ENCODE measurements at places on chromosomes 12 and 14.

DNA sequence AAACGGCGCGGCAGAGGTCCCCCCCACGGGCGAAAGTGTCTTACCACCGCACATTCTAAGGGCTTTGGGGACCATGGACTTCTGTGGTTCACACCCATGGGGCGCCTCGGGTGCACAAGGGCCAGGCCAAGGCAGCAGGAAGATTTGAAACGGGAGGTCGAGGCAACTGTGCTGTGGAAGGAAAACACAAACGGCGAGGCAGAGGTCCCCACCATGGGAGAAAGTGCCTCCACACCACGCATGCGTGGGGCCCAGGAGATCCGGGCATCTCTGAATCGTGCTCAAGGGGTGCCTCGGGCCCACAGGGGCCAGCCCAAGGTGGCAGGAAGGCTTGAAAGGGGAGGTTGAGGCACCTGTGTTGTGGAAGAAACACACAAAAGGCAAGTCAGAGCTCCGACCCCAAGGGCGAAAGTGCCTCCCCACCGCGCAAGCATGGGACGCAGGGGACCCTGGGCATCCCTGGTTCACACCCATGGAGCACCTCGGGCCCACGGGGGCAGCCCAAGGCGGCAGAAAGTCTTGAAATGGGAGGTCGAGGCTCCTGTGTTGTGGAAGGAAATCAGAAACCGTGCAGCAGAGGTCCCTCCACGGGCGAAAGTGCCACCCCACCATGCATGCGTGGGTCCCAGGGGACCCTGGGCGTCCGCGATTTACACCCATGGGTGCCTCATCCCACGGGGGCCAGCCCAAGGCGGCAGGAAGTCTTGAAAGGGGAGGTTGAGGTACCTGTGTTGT is 371.0 kb downstream of the ALG10 start:
- peak; percentile 37 for DNase-seq

DNA sequence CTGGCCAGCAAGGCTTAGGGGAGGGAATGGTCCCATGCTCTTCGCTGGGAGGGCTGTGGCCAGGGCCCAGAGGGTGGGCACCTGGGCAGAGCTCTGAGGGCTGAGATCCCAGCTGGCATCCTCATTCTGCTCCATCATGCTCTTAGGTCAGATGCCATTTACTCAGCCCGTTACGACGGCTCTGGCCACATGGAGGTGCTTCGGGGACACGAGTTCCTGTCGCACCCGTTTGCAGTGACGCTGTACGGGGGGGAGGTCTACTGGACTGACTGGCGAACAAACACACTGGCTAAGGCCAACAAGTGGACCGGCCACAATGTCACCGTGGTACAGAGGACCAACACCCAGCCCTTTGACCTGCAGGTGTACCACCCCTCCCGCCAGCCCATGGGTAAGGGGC is 30.8 kb upstream of the LRP1-AS start:
- DNase-seq: no peak

- no peak for DNase-seq
Measured at GRCh38 chr14:55724736-55725135, 144.7 kb downstream of the KTN1 start.

- DNase-seq: no peak
Measured at GRCh38 chr14:70779667-70780066, 29.6 kb downstream of the MAP3K9 start.

DNA sequence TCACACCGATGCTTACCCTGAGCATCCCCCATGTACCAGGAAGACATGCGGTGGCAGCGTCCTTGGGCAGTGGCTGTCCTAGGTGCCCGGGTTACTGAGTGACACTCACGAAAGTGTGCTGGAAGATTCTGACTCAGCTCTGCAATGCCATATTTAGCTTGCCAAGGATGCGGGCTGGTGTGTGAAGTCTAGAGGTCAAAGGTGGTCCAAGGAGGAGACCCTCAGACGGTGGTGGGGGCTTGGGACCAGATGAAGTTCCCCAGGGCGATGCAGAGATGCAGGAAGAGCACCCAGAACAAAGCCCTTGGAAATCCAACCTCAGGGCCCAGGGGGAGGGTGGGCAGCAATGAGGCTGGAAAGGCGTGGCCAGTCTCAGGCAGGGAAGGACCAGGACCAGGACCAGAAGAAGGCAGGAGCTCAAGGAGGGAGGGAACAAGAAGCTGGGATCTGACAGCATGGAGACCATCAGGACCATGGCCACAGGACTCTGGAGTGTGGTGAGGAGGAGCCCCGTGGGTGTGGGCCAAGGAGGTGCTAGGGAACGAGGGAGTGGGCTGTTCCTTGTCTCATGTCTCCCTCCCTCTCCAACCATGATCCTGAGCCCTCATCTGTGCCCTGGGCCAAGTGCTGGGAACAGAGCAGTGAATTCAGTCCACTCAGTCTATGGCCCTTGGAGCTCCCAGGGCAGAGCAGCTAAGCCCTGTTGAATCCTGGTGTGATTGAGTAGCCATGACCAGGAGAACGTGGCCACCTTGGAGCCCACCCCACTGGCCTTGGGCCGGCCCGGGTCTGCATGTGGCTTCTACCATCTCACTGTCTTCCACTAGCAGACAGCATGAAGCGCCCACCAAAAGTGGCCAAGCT is 310.1 kb upstream of the DIO3 start:
- DNase-seq: peak; percentile 28

DNA sequence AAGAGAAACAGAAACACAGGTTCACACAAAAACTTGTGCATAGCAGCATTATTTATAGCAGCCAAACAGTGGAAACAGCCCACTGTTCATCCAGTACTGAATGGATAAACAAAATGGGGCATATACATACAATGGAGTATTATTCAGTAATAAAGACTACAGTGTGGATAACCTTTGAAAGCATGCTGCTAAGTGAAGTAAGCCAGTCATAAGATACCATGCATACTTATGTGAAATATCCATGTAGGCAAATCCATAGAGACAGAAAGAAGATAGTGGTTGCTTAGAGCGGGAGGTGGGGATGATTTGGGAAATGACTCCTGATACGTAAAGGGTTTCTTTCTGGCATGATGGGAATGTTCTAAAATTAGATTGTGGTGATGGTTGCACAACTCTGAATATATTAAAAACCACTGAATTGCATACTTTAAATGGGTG is 99.4 kb downstream of the CRADD start:
- DNase-seq: no peak

GRCh38 chr14:50804181-50804721 is 26.7 kb downstream of the NIN start:
- no peak for DNase-seq

DNA sequence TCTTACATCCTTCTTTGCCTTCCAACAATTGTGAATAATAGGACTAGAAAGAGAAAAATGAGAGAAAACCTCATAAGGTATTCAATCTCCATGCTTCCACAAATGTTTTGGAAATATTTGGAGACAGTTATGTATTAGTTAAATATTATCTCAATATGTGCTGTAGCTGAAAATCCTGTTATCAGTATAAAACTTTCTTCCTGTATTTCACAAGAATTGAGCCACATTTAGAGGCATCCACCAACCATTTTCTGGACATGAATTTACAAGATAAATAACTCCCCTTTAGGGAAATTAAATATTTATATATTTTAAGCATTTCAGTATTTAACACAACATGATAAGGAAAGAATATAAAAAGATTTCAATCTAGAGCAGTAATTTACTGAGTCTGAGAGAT is 200.3 kb downstream of the GPHN start:
- no peak for DNase-seq

DNA sequence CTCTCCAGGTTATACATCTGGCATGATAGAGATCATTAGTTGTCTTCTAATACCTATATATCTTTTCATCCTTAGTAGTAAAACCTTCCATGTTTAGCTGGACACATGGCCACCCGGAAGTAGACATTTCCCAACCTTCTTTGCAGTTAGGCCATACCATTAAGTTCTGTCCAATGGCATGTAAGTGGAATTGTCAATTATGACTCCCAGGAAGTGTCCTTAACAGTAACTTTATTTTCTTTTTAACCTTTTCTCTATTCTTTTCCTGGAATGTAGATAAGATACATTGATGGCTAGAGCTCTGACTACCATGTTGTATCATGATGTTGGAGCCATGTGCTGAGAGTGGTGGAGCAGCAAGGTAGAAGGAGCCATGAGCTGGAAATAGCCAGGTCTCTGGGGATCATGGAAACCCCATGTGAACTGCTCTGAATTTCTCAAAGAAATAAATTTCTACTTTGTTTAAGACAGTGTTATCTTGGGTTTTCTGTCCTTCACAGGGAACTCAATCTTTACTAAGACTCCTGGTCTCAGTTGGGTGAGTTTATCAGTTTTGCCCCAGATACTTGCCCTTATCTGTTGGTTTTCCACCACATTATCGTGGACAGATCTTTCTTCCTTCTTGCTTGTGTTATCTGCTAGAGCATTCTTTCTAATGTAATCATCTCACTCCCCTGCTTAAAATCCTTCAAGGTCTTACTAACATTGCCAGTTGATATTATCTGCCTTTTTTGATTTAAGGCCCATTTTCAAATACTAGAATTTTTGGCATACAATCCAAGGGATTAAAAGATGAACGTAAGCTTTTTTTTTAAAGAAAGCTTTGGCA is 5.1 kb upstream of the LTA4H start:
- DNase-seq: no peak

DNA sequence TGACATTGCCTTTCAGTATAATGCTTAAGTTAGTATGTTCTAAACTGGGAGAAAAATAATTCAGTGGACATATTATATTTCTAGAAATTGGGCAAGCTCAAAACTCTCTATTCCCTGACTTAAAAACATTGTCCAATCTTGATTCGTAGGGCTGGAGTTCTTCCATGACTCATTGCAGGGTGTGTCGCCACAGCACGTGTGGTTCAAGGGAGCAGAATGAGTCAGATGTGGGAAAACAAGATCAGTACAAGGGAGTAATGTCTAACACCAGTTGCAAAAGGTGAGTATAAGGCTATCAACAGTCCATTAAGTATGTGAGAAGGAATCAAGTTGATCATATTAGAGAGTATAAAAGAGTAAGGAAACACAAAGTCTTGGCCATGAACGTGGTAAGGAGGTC is 887.0 kb downstream of the TMTC2 start:
- no peak for DNase-seq

DNA sequence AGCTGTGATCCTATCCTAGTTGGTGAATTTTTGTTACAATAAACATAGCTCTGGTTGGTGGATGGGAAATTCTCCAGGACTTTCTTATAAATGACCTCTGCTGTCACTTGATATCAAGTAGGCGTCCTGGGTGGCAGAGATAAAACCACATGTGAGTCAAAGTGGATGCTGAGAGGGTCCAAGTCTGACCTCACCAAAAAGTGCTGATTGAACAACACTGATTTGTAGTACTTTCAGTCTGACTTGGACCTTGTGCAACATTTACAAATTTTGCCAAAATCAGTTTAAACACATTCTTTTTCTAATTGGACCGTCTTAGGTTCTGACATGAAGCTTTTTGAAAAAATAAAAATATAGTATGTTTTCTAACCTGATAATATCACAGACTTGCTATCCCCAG is 585.6 kb downstream of the GALC start:
- DNase-seq: no peak

GRCh38 chr14:99575043-99576023 is 28.7 kb downstream of the CCDC85C start:
- peak; percentile 89 for DNase-seq

- peak; percentile 87 for DNase-seq
Measured at GRCh38 chr12:6534695-6534944, 303 bp downstream of the GAPDH start.

- DNase-seq: no peak
Measured at GRCh38 chr12:93802698-93803423, 125.7 kb downstream of the CRADD start.

DNA sequence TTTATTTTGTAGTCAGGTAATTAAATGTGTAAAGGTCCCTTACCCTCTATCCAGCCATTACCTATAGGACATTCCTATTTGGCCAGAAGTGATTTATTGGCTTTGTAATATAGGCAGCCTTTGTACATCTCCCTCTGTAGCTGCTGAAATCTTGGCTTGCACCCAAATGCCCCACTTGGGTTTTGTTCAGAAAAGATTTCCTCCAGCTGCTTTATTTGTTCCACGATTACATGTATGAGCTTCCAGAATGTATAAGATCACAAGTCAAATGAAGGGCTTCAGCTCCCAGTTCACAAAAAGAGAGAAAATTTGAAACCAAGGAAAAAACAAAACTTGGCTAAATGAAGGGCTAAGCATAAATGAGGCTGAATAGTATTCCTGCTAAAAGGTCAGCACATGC is 103.4 kb downstream of the EFCAB11 start:
- no peak for DNase-seq

- DNase-seq: no peak
Measured at GRCh38 chr14:103619057-103619456, 10.0 kb upstream of the KLC1 start.

DNA sequence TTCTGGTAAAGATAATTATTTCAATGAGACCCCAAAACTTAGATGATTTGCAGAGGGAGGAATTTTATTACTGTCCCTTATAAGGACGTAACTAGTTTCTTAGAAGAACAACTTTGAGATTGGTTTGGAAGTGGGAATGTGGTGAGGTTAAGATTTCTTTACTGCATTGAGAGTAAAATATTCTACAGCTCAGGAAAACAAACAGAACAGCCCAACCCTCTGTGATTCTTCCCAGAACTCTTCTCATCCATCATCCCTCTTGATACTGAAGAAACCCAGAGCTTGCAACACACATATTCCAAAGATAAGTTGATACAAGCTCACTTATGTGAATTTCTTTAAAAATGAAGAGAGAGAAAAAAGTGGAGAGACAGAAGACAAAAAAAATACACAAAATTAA is 234.2 kb downstream of the CRADD start:
- DNase-seq: no peak

DNA sequence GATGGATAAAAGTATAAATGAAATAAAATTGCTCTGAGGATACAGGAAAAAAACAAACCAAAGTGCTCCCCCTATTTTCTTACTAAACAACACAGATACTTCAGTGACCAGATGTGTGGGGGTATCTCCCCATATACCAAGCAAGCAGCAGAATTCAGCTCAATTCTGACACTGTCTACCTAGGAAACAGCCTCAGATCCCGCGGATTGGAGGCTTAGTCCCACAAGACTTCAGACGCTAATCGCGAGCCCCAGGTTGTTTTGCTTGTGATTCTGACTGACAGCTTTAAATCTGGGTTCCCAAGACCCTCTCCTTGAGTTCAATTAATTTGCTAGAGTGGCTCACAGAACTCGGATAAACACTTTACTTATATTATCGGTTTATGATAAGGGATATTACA is 17.3 kb downstream of the NFKBIA start:
- no peak for DNase-seq

DNA sequence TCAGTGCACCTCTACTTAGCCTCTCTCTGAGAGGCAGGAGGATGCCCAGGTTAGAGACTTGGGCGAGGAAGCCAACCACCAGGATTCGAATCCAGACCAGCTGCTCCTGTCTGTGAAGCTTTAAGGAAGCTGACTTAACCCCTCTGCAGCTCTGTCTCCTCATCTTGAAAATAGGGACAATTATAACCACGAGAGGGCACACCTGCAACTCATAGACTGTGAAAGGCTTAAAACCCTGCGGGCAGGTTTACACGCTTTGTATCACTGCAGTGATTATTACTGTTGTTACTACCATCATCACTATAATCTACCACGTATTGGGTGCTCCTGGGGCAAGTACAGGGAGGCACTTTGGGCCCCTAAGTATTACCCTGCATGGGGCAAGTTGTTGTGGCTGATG is 379.8 kb downstream of the VRK1 start:
- DNase-seq: no peak

GRCh38 chr12:47927346-47927745 is 22.6 kb upstream of the VDR start:
- DNase-seq: no peak

Data from lower lobe of right lung (tissue), 2 donors.